ENCODE measurements at places on chromosomes 4 and X. TPM values are rescaled to one million over a fixed set of nuclear protein-coding genes. Genes with fewer than 3 reads are reported as not detected.

GRCh38 chr4:150939530-150939929, 75.6 kb downstream of the LRBA start:
- peaks cover 7% of the 10 kb centered on the region for H3K36me3 ChIP-seq
- no peak overlapping the region for H3K4me3 ChIP-seq
- H3K27ac ChIP-seq = no peak overlapping the region

DNA sequence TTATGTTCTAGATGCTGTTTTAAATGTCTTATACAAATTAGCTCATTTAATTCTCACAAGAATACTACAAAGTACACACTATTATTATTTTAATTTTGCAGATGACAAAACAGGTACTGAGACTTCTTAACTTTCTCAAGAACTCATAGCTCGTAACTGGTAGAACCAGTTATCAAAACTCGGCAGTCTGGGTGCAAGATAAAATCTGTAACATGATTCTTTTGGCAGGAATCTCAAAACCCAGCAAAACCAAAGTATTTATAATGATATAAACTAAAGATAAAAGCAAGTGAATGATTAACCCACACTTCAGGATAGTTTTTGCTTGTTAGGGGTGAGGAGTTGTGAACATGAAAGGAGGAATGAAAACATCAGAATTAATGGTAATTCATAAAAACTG, 27.6 kb downstream of the CLNK start:
- peaks cover 7% of the 10 kb centered on the region for H3K4me1 ChIP-seq
- H3K4me3 ChIP-seq = peak overlapping the region; percentile 29
- H3K27ac ChIP-seq = no peak overlapping the region
- no peaks in the 10 kb centered on the region for H3K27me3 ChIP-seq
- no peak for DNase-seq

DNA sequence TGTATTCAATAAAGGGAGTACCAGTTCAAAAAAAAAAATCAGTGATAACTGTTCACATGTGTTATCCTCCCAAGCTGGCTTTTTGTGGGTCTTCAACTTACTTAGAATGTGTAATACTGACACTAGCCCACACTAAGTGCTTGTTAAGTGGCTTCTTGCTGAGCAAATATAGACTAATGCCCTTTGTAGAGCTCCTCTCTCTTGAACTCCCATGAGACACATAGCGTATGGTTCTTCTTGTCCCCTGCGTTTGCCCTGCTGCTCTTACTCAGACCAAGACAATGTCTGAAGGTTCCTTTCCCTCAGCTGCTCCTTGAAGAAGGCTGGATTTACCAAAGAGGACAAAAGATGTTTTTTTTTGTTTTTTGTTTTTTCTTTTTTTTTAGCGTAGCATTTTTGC, 110.9 kb downstream of the FRAS1 start:
- H3K4me3 ChIP-seq = no peak overlapping the region
- H3K27ac ChIP-seq = no peak overlapping the region
- no peaks in the 10 kb centered on the region for H3K36me3 ChIP-seq
- H3K4me1 ChIP-seq = peaks cover 6% of the 10 kb centered on the region

GRCh38 chrX:152892999-152893891, 4.6 kb upstream of the ZNF185 start:
- no peak for DNase-seq
- no peak overlapping the region for H3K27ac ChIP-seq
- H3K36me3 ChIP-seq = no peaks in the 10 kb centered on the region

- H3K27me3 ChIP-seq = no peaks in the 10 kb centered on the region
- DNase-seq = no peak
- H3K4me3 ChIP-seq = no peak overlapping the region
- H3K4me1 ChIP-seq = no peaks in the 10 kb centered on the region
- no peak overlapping the region for H3K27ac ChIP-seq
Measured at GRCh38 chr4:86221002-86221401, 138.9 kb downstream of the MAPK10 start.

DNA sequence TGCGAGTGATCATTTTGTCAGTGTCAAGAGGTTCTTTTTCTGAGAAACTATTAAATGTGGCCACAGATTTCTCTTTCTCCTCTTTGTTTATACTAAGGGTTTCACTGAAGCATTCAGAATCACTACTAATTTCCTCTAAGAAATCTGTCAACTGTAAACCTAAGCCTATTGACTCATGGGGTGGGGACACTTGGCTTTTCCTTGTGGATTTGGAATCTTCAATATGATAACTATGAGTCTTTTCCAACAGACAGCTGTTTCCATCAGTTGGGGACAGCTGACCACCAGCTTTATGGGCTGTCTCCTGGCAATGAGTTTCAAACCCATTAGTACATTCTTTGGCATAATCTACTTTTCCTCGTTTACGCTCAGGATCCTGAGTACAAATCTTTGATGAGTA, 13.8 kb downstream of the PGRMC1 start:
- H3K36me3 ChIP-seq = peaks cover 10% of the 10 kb centered on the region
- H3K27ac ChIP-seq = no peak overlapping the region
- H3K4me1 ChIP-seq = peaks cover 3% of the 10 kb centered on the region
- H3K4me3 ChIP-seq = no peak overlapping the region

- H3K36me3 ChIP-seq = no peaks in the 10 kb centered on the region
- H3K4me3 ChIP-seq = no peak overlapping the region
- no peak overlapping the region for H3K27ac ChIP-seq
- DNase-seq = no peak
- no peaks in the 10 kb centered on the region for H3K27me3 ChIP-seq
Measured at GRCh38 chr4:67401902-67402301, 143.4 kb downstream of the CENPC start.

DNA sequence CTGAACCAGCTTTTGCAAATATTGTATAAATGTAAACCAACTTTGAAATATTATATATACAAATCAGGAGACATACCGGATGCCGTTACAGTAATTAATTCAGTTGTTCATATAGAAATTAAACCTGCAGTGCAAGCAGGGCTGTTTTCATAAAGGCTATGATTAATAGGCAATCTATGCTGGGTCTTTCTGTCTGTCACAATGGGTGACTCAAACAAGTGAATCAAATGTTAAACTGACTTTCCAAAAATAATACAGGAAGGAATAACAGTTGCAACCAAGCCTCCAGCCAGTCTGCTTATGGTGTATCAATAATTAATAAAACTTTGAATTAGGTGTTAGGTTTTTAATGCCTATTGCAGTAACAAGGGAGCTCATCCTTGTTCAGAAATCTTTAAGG, 43.9 kb downstream of the GABRB1 start:
- no peak overlapping the region for H3K4me3 ChIP-seq
- H3K27me3 ChIP-seq = no peaks in the 10 kb centered on the region
- H3K4me1 ChIP-seq = no peaks in the 10 kb centered on the region
- no peak overlapping the region for H3K27ac ChIP-seq
- no peaks in the 10 kb centered on the region for H3K36me3 ChIP-seq

GRCh38 chrX:9379697-9380551, 84.9 kb upstream of the TBL1X start:
- DNase-seq = no peak
- peaks cover 4% of the 10 kb centered on the region for H3K27me3 ChIP-seq
- H3K27ac ChIP-seq = peak overlapping the region; percentile 25
- H3K36me3 ChIP-seq = peaks cover 2% of the 10 kb centered on the region
- peak overlapping the region; percentile 41 for H3K4me3 ChIP-seq
- peaks cover 17% of the 10 kb centered on the region for H3K4me1 ChIP-seq

GRCh38 chrX:122913134-122913533, 270.9 kb upstream of the GRIA3 start:
- no peaks in the 10 kb centered on the region for H3K27me3 ChIP-seq
- H3K4me1 ChIP-seq = no peaks in the 10 kb centered on the region
- H3K27ac ChIP-seq = no peak overlapping the region
- no peak for DNase-seq
- H3K36me3 ChIP-seq = no peaks in the 10 kb centered on the region
- H3K4me3 ChIP-seq = no peak overlapping the region

- no peaks in the 10 kb centered on the region for H3K4me1 ChIP-seq
- H3K36me3 ChIP-seq = no peaks in the 10 kb centered on the region
- DNase-seq = no peak
Measured at GRCh38 chrX:44072631-44073030, 99.4 kb upstream of the NDP start.

GRCh38 chrX:68721546-68721945, 74.1 kb downstream of the STARD8 start:
- no peaks in the 10 kb centered on the region for H3K27me3 ChIP-seq
- no peaks in the 10 kb centered on the region for H3K4me1 ChIP-seq
- no peak for DNase-seq
- no peaks in the 10 kb centered on the region for H3K36me3 ChIP-seq
- H3K27ac ChIP-seq = no peak overlapping the region

- no peak for DNase-seq
- no peak overlapping the region for H3K27ac ChIP-seq
- peaks cover 19% of the 10 kb centered on the region for H3K27me3 ChIP-seq
- no peak overlapping the region for H3K4me3 ChIP-seq
Measured at GRCh38 chr4:154029171-154029570, 240.3 kb upstream of the SFRP2 start.

DNA sequence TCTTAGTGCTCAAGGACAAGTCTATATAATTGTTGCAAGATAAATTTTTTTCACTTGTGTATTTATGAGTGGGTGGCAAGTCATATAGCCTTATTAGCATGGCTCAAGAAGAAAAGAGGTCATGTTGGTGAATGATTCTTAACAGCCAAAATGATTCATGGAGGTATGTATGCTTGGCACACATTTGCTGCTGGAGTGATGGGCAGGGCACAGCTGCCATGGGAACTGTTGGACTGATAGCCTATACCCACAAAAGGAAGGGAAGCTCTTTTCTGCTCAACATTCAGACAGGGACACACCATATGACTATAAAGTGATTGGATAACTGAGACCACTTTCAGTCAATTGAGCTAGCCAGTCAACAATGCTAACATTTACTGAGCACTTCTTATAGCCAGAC, 46.8 kb upstream of the PITX2 start:
- H3K4me3 ChIP-seq = no peak overlapping the region
- no peaks in the 10 kb centered on the region for H3K27me3 ChIP-seq
- H3K4me1 ChIP-seq = no peaks in the 10 kb centered on the region
- no peak overlapping the region for H3K27ac ChIP-seq
- DNase-seq = no peak
- H3K36me3 ChIP-seq = no peaks in the 10 kb centered on the region

- no peaks in the 10 kb centered on the region for H3K36me3 ChIP-seq
- H3K27me3 ChIP-seq = peaks cover 2% of the 10 kb centered on the region
- no peaks in the 10 kb centered on the region for H3K4me1 ChIP-seq
- no peak overlapping the region for H3K27ac ChIP-seq
- no peak overlapping the region for H3K4me3 ChIP-seq
- no peak for DNase-seq
Measured at GRCh38 chrX:51024106-51024696, 113.7 kb downstream of the BMP15 start.

- H3K27ac ChIP-seq = no peak overlapping the region
- peaks cover 67% of the 10 kb centered on the region for H3K27me3 ChIP-seq
- no peak for DNase-seq
- H3K36me3 ChIP-seq = peaks cover 5% of the 10 kb centered on the region
- H3K4me1 ChIP-seq = peaks cover 17% of the 10 kb centered on the region
Measured at GRCh38 chr4:9812501-9813340, 31.3 kb downstream of the DRD5 start.

DNA sequence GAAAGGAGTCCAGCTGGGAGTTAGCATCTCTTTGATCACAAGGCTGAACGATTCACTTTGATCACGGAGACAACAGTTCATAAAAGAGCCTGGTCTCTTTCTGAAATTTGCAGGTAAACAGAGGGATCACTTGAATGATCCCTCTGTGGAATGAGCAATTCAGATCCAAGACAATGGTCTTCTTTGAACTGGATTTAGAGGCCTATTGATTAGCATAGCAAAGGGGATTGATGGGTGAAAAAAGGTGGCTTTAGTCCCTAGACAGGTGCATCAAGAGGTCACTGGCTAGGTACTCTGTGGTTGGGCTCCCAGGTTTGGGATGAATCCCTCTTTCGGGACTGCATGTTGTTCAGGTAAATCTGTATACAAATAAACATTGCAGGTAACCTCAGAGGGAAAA, 223.8 kb upstream of the TAPT1 start:
- no peaks in the 10 kb centered on the region for H3K4me1 ChIP-seq
- no peaks in the 10 kb centered on the region for H3K36me3 ChIP-seq
- H3K27ac ChIP-seq = no peak overlapping the region
- H3K4me3 ChIP-seq = no peak overlapping the region

- no peaks in the 10 kb centered on the region for H3K4me1 ChIP-seq
- H3K36me3 ChIP-seq = peaks cover 20% of the 10 kb centered on the region
- no peaks in the 10 kb centered on the region for H3K27me3 ChIP-seq
- DNase-seq = no peak
- H3K4me3 ChIP-seq = no peak overlapping the region
- H3K27ac ChIP-seq = no peak overlapping the region
Measured at GRCh38 chr4:173274744-173275143, 59.4 kb downstream of the HMGB2 start.

- peaks cover 9% of the 10 kb centered on the region for H3K27me3 ChIP-seq
- no peak overlapping the region for H3K27ac ChIP-seq
- H3K4me3 ChIP-seq = no peak overlapping the region
- H3K36me3 ChIP-seq = no peaks in the 10 kb centered on the region
Measured at GRCh38 chr4:102392033-102392744, 46.9 kb upstream of the SLC39A8 start.

GRCh38 chr4:15482842-15483241, 13.2 kb downstream of the CC2D2A start:
- no peaks in the 10 kb centered on the region for H3K36me3 ChIP-seq
- no peak overlapping the region for H3K27ac ChIP-seq
- no peak overlapping the region for H3K4me3 ChIP-seq
- no peak for DNase-seq
- H3K27me3 ChIP-seq = peaks cover 14% of the 10 kb centered on the region

DNA sequence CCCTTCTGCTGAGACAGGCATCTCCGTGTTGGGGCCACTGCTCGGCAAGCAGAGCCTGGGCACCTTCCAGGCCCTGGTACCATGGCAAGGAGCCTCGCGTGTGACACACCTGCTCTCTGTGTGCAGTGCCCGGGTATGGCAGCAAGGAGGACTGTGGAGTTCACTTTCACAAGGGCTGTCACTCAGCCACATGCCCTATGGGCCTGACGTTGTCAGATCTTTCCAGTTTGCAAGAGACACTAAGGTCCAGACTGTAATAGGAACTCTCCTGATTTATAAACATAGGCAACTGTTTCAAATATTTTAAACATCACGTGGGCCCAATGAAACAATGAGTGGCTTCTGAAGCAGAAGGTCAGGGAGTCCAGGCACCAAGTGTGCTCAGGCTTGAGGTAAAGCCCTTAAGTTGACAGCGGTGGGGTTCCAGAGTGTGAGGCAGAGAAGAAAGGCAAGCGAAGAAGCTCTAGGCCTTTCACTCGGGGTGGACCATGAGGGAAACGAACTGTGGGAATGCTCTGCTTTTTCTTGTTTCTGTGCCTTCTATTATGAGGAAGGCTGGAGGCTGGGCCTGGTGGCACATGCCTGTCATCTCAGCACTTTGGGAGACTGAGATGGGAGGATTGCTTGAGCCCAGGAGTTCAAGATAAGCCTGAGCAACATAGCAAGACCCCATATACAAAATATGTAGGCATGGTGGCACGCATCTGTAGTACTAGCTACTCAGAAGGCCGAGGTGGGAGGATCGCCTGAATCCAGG, 108.6 kb upstream of the TRIM2 start:
- peaks cover 2% of the 10 kb centered on the region for H3K4me1 ChIP-seq
- no peak for DNase-seq
- H3K27me3 ChIP-seq = peaks cover 7% of the 10 kb centered on the region
- H3K4me3 ChIP-seq = no peak overlapping the region
- H3K36me3 ChIP-seq = no peaks in the 10 kb centered on the region

- H3K4me3 ChIP-seq = no peak overlapping the region
- peaks cover 11% of the 10 kb centered on the region for H3K27me3 ChIP-seq
- DNase-seq = no peak
Measured at GRCh38 chr4:25547343-25547742, 108.3 kb upstream of the SLC34A2 start.

Gene POU4F2
- total RNA-seq = not detected

Gene GAB3
- 17.7 TPM for total RNA-seq

Gene KIT
- 0.64 TPM for total RNA-seq

Gene HSPA4L
- total RNA-seq = 0.28 TPM

Gene CCKAR
- total RNA-seq = not detected

Data from activated naive CD8-positive, alpha-beta T cell treated with anti-CD3 and anti-CD28 coated beads, Interleukin-2, amount 10 ng/mL, durations not matched to agents 7 days and 5 days (primary cell).